A673 (cell line): ENCODE measurements at places on chromosomes 4 and X. TPM values are rescaled to one million over a fixed set of nuclear protein-coding genes. Genes with fewer than 3 reads are reported as not detected.

GRCh38 chr4:87399148-87399547, 8.2 kb upstream of the HSD17B11 start:
- DNase-seq, result no peak

- no peak for DNase-seq
Measured at GRCh38 chr4:113741956-113742355, 19.6 kb downstream of the CAMK2D start.

- DNase-seq, result no peak
Measured at GRCh38 chrX:68755616-68756125, 73.2 kb upstream of the EFNB1 start.

- peak; percentile 69 for DNase-seq
Measured at GRCh38 chr4:185640811-185641675, 105.7 kb upstream of the PDLIM3 start.

- DNase-seq, result no peak
Measured at GRCh38 chrX:130080791-130081367, 29.4 kb downstream of the ELF4 start.

Gene DRP2
- total RNA-seq, result 0.45 and 0.68 TPM in 2 replicates

DNA sequence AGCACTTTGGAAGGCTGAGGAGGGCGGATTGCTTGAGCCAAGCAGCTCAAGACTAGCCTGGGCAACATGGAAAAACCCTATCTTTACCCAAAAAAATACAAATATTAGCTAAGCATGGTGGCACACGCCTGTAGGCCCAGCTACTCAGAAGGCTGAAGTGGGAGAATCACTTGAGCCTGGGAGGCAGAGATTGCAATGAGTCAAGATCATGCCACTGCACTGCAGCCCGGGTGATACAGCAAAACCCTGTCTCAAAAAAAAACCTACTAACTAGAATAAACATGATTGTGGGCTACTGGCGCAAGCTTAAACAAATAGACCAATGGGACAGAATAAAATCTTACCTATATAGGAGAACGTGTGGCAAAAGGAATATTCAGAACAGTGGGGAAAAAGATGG, 7.3 kb downstream of the CDKL2 start:
- no peak for DNase-seq

DNA sequence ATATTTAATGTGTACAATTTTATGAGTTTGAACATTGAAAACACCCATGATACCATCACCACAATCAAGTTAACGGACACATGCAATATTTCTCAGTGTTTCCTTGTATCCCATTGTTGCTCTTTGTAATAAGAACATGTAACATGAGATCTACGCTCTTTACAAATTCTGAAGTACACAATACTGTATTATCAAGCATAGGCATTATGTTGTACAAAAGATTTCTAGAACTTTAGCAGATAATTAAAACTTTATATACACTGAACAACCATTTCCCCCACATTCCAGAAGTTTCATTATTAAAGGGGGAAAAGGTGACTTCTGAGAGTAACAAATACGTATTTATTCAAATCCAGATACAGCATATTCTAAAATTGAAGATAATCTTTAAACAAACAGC, 114.5 kb downstream of the SLC10A7 start:
- no peak for DNase-seq

DNA sequence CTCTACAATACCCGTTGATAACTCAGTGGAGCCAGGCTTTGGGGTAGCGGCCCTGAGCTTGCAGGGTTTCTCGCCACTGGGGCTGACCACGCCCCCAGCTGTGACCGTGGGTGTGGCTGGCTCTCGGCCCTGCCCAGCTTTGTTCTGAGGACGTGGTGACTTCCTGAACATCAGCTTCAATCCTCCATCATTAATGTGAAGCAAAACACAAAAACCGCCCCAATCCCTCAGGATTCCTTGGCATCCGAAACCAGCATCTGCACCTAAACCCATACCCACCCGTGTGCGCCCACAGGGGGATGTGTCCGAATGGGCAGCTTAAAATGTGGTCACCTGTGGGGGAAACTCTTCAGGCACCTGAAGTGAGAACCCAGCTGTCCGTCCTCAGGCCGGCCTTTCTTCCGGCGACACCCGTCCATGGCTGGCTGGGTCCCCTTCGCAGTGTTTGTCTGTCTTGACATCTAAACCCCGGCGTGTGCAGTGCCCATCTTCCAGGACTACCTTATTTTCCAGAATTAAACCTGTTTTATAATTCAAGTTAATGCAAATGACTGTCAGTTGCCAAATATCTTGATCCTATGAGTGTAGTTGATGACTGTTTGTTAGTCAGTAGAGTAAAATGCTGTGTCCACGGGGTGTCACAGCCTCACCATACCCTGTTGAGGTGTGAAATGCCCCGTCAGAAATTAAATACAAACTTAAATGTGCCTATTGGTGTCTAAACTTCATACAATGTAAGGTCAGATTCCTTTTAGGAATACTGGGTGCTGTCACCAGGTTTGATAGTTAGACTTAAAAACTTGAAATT, 27.3 kb downstream of the NELFA start:
- DNase-seq, result peak; percentile 60
